Naive thymus-derived CD4-positive, alpha-beta T cell (primary cell): ENCODE measurements at places on chromosomes 5 and 9.

DNA sequence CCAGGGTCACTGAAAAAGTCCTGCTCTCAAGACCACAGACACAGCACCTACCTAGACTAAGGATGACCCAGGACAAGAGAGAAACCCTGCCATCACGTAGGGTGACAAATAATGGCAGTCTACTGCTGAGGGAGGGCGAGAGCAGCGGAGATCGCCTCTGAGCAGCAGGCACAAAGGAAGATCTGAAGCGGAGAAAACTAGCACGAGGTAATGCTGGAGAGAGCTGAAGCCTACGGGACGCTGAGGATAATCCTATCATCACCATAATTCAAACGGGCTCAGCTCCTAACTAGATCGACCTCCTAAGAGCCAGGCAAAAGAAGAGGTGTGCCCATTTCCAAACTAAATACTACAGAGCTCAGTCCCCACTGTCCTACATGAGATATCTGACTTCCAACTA, 41.3 kb downstream of the FBXO10 start:
- H3K27ac ChIP-seq: no peak overlapping the region
- no peaks in the 10 kb centered on the region for H3K36me3 ChIP-seq
- no peak overlapping the region for H3K4me3 ChIP-seq
- H3K27me3 ChIP-seq: no peaks in the 10 kb centered on the region
- no peak for DNase-seq
- no peaks in the 10 kb centered on the region for H3K4me1 ChIP-seq

GRCh38 chr9:90855208-90855902, 53.7 kb downstream of the SYK start:
- H3K4me1 ChIP-seq: no peaks in the 10 kb centered on the region
- no peak overlapping the region for H3K27ac ChIP-seq
- H3K36me3 ChIP-seq: no peaks in the 10 kb centered on the region
- no peak overlapping the region for H3K4me3 ChIP-seq

DNA sequence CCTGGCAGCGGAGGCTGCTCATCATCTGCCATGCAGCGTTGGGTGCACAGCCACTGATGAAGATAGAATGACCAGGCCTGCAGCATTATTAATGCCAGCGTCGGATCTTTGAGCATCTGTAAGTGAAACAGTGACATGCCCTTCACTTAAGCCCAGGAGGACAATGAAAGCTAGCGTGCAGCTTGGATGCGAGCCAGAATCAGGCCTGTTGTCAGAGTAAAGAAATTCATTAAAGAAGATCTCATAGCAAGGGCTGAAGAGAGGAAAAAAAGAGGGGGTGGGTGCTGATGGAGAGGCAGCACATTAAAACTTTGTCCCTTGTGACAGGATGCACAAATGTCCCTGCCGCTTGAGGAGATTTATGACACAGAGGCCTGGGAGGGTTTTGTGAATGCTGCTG, 186.1 kb upstream of the MAST4 start:
- H3K4me3 ChIP-seq: no peak overlapping the region
- DNase-seq: no peak
- no peaks in the 10 kb centered on the region for H3K4me1 ChIP-seq
- H3K27ac ChIP-seq: no peak overlapping the region
- H3K27me3 ChIP-seq: no peaks in the 10 kb centered on the region

DNA sequence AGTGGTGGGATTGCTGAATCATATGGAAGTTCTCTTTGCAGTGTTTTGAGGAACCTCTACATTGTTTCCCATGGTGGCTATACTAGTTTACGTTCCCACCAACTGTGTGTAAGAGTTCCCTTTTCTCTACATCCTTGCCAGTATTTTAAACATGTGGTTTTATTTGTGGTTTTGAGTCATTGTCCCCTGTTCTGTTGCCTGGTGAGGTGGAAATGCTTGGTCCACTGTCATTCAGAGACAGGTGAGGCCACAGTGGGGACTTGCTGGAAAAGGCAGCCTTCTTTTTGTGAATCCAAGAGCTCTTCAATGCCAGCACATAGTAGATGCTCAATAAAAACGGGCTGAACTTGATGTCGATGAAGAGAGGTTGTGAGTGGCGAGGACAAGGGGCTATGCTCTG, 44.2 kb downstream of the SH3PXD2B start:
- H3K4me3 ChIP-seq: no peak overlapping the region
- no peaks in the 10 kb centered on the region for H3K4me1 ChIP-seq
- no peaks in the 10 kb centered on the region for H3K36me3 ChIP-seq
- DNase-seq: no peak
- H3K27ac ChIP-seq: no peak overlapping the region
- no peaks in the 10 kb centered on the region for H3K27me3 ChIP-seq

- no peak for DNase-seq
- no peak overlapping the region for H3K27ac ChIP-seq
- no peaks in the 10 kb centered on the region for H3K4me1 ChIP-seq
- H3K27me3 ChIP-seq: no peaks in the 10 kb centered on the region
- H3K36me3 ChIP-seq: no peaks in the 10 kb centered on the region
- no peak overlapping the region for H3K4me3 ChIP-seq
Measured at GRCh38 chr5:103638979-103639378, 76.4 kb upstream of the NUDT12 start.

GRCh38 chr9:4228606-4229005, 71.3 kb downstream of the GLIS3 start:
- H3K4me1 ChIP-seq: no peaks in the 10 kb centered on the region
- H3K27ac ChIP-seq: no peak overlapping the region
- H3K27me3 ChIP-seq: no peaks in the 10 kb centered on the region
- H3K4me3 ChIP-seq: no peak overlapping the region
- no peaks in the 10 kb centered on the region for H3K36me3 ChIP-seq

DNA sequence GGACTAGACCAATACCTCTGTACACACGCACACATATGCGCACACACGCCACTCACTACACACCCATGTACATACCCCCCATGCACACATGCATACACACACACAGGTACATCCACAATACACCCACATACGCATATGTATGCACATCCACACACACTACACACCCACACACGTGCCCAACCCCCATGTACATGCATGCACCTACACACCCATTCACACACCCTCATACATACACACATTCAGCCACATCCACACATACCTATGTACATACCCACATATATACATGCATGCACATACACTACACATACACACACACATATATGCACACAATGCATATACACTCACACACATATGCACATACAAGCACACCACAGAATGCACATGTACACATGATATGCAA, 107.1 kb downstream of the GADD45G start:
- H3K4me1 ChIP-seq: no peaks in the 10 kb centered on the region
- no peak overlapping the region for H3K4me3 ChIP-seq
- no peak for DNase-seq

- DNase-seq: no peak
- no peak overlapping the region for H3K27ac ChIP-seq
- no peak overlapping the region for H3K4me3 ChIP-seq
- H3K27me3 ChIP-seq: no peaks in the 10 kb centered on the region
- H3K4me1 ChIP-seq: no peaks in the 10 kb centered on the region
Measured at GRCh38 chr9:107269681-107270080, 13.4 kb upstream of the RAD23B start.

- no peaks in the 10 kb centered on the region for H3K36me3 ChIP-seq
- H3K4me3 ChIP-seq: no peak overlapping the region
- DNase-seq: no peak
- H3K27ac ChIP-seq: no peak overlapping the region
Measured at GRCh38 chr5:139660105-139660922, 12.2 kb downstream of the CXXC5 start.

GRCh38 chr9:27537027-27537435, 7.4 kb upstream of the MOB3B start:
- H3K27me3 ChIP-seq: no peaks in the 10 kb centered on the region
- peaks cover 11% of the 10 kb centered on the region for H3K36me3 ChIP-seq
- no peaks in the 10 kb centered on the region for H3K4me1 ChIP-seq
- H3K4me3 ChIP-seq: no peak overlapping the region

GRCh38 chr5:124979251-124979650, 232.8 kb upstream of the ZNF608 start:
- H3K27ac ChIP-seq: no peak overlapping the region
- DNase-seq: no peak
- no peaks in the 10 kb centered on the region for H3K4me1 ChIP-seq
- H3K36me3 ChIP-seq: no peaks in the 10 kb centered on the region
- no peak overlapping the region for H3K4me3 ChIP-seq

GRCh38 chr9:135048046-135048757, 39.3 kb upstream of the OLFM1 start:
- DNase-seq: no peak
- no peaks in the 10 kb centered on the region for H3K4me1 ChIP-seq
- H3K36me3 ChIP-seq: no peaks in the 10 kb centered on the region
- H3K27ac ChIP-seq: no peak overlapping the region
- H3K27me3 ChIP-seq: no peaks in the 10 kb centered on the region
- no peak overlapping the region for H3K4me3 ChIP-seq

- no peak for DNase-seq
- H3K36me3 ChIP-seq: peaks cover 9% of the 10 kb centered on the region
- H3K27ac ChIP-seq: no peak overlapping the region
- peaks cover 17% of the 10 kb centered on the region for H3K4me1 ChIP-seq
Measured at GRCh38 chr9:136725612-136726011, 13.2 kb downstream of the DIPK1B start.

DNA sequence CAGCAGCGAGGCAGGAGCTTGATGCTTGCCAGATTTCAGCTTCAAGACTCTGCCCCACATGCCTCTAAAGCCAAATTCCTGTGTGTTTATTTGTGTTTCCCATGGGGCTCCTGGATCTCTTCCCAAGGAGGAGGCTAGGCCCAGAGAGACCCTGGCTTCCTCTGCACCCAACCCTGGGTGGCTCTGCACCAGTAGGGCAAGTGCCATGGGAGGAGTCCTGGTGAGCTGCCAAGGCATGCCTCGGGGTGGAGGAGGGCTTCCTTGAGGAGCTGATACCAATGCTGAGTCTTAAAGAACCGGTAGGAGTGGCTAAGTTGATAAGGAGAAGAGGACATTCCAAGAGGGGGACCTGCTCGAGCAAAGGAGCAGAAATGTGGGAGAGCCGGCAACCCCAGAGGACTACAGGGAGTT, 6.8 kb upstream of the TIFAB start:
- no peak for DNase-seq
- no peaks in the 10 kb centered on the region for H3K27me3 ChIP-seq
- H3K36me3 ChIP-seq: no peaks in the 10 kb centered on the region
- H3K4me3 ChIP-seq: no peak overlapping the region

DNA sequence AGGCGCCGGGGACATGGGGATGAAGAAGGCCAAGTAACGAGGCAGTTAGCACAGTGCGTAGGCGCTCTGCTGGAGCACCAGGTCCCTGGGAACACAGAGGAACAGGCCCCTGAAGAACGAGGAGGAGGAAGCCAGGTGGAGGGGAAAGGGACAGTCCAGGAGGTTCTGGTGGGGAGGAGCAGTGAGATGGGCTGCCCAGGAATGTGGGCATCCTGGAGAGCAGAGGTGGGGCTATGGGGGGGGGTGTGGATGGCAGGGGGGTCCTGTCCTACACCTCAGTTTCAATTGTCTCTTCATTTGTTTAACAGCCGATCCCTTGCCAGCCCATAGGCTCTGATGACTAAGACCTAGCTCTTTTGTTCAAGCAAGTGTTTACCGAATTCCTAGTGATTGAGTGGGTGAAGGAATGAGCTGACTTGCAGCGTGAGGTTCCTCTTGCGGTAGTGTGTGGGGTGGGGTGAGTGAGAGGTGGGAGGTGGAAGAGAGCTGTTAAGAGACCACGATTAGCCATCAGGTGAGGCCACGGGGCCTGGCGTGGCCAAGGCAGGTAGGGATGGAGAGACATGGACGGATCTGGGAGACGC, 8.4 kb upstream of the PHYHD1 start:
- H3K4me1 ChIP-seq: peaks cover 42% of the 10 kb centered on the region
- peaks cover 10% of the 10 kb centered on the region for H3K36me3 ChIP-seq
- no peak overlapping the region for H3K4me3 ChIP-seq
- H3K27ac ChIP-seq: peak overlapping the region; percentile 10
- no peak for DNase-seq

DNA sequence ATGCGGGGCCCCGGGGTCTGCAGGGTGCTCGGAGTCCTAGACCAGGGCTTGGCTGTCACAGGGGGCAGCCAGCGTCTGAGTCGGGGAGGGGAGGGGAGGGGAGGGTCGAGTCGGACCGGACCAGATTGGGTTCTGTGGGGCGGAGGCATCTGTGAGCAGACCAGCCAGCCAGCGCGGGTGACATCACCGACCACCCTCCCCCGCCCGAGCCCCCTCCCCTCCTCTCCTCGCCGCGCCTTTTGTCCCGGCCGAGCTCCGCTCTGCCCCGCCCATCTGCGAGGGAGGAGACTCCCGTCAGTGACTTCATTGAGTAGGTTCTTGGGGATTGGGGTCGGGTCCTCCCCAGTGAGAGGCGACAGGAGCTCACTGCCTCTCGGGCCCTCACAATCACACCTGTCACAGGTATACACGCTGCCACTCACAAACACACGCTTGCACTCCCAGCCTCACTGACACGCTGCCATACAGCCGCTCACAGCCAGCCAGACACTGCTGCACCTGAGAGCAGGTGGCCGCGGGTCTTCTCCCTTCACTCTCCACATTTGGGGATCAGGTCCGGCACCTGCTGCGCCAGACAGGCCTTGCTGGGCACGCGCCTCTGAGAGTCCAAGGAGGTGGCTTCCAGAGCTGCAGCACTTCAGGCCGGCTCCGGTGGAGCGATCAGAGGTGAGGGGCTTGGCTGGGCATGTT, 546 bp downstream of the DNAJB5 start:
- peak overlapping the region; percentile 77 for H3K4me3 ChIP-seq
- H3K36me3 ChIP-seq: no peaks in the 10 kb centered on the region
- H3K27ac ChIP-seq: peak overlapping the region; percentile 77
- peaks cover 32% of the 10 kb centered on the region for H3K4me1 ChIP-seq

DNA sequence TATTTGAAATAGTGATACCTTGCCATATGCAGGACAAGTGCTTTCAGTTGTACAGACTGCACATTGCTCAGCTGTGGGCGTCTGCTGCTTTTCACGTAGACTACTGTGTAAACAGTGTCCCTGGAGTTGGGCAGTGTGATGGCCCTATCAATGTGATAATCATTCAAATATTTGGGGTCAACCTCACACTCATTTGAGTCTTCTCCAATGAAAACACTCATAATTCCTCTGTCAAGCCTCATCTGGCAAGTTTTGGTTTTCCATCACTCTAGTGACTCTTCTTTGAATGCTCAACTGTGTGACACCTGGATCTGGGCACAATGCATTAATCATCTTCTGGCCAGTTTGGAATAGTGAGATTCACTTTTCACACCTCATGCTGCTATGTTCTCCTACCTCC, 64.4 kb downstream of the UGCG start:
- H3K27me3 ChIP-seq: no peaks in the 10 kb centered on the region
- no peaks in the 10 kb centered on the region for H3K4me1 ChIP-seq
- no peak overlapping the region for H3K27ac ChIP-seq
- H3K36me3 ChIP-seq: no peaks in the 10 kb centered on the region
- no peak for DNase-seq

DNA sequence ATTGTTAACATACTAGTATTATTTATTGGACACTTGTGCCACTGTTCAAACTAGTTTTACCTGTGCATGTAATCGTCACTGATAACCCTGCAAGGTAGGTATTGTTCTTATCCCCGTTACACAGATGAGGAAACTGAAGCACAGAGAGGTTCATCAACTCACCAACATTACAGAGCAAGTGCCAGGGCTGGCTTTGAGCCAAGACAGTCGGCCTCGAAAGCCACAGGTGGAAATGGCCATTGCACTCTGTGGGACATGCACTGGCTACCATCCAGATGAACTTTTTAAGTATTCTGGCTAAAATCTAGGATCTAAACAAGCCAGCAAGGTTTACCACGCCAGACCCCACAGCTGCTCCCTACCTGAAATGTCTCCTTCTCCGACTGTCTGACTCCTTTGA, 57.9 kb downstream of the TEX10 start:
- H3K27me3 ChIP-seq: no peaks in the 10 kb centered on the region
- H3K4me3 ChIP-seq: no peak overlapping the region
- H3K36me3 ChIP-seq: peaks cover 4% of the 10 kb centered on the region
- H3K4me1 ChIP-seq: no peaks in the 10 kb centered on the region
